Stimulated activated CD8-positive, alpha-beta memory T cell treated with anti-CD3 and anti-CD28 coated beads, Interleukin-7, amount 100 ng/mL, for 4 hours (primary cell): ENCODE measurements at places on chromosomes 13 and 19.
A peak's percentile ranks its signal among the peaks of the same experiment; 100 is the strongest.

GRCh38 chr19:52898101-52898500, 666 bp upstream of the ZNF320 start:
- no peak for DNase-seq

DNA sequence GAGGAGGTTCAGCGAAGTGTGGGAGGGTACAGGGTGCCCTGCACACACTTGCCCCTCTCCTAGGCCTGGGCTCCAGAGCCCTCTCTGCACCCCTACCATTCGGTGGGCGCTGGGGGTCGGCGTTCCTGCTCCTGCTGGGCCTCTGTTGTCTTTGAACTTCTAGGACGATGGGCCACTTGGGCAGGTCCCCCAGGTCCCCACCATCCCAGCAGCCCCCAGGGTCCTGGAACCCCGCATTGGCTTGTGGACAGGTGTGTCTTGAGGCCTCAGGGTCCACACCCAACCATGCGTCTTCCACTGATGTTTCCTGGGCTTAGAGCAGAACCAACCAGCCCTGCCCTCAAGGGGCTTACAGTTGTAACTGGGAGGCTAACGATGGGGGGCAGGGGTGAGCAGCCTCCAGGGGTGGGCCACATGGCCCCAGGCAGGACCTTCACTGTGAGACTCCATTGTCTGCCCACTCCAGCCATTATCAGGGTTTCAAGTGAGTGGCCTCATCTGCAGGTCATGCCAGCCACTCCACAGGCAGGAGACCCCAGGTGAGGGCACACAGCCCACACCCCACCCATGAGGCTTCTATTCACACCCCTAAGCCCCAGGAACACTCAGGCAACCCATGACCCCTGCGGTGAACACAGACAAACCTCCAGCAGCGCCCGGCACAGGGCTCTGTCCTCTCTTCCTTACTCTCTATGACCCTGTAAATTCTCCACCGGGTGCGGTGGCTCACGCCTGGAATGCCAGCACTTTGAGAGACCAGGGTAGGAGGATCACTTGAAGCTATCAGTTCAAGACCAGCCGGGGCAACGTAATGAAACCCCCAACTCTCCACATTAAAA, 2.0 kb upstream of the KLF16 start:
- no peak for DNase-seq

GRCh38 chr13:67772807-67773453, 542.8 kb upstream of the PCDH9 start:
- no peak for DNase-seq

- no peak for DNase-seq
Observed at GRCh38 chr13:70415136-70415535, 306.9 kb upstream of the KLHL1 start.

DNA sequence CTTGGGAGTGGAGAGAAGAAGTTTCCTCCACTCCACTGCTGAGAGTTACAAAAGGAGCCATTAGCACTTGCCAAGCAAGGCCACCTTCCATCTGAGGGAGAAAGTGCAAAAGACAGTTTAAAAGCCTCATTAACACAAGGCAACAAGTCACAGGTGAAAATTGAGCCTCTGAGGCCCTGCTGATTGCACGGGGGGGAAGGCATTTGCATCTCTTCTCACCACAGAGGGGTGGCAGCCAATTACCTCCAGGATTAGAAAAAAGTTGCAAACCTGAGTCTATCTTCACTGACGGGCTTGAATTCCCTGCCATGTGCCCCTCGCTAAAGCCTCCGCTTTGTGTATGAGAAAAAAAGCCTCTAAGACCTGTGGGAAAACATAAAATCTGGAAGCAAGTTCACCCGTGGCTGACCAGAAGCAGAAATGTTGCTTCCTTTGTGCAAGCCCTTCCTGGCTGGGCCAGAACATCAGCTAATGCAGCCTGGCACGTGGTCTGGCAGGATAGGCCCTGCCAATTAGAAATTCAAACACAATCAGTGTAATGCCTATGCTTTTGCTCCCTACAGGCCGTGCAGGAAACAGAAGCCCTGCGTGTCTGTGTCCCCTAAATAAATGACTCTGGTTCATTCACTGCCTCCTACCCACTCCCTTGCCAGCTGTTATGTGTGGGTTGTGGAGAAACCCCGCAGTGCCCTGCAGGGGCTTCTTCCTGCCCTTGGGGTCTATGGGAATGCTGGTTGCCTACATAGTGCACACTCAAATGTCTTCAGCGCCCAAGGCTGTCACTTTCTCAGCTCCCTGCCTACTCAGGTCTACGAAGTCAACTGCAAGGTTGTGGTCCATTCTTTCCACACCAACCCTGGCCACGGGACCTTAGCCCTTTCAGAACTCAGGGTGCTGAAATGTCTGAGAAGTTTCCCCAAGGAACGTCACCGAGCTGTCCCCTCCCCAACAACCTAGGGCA, 150.2 kb downstream of the UQCRFS1 start:
- no peak for DNase-seq

- no peak for DNase-seq
Observed at GRCh38 chr13:107275945-107276614, 708.1 kb upstream of the ARGLU1 start.

GRCh38 chr19:6514089-6514488, 12.0 kb upstream of the TUBB4A start:
- no peak for DNase-seq

DNA sequence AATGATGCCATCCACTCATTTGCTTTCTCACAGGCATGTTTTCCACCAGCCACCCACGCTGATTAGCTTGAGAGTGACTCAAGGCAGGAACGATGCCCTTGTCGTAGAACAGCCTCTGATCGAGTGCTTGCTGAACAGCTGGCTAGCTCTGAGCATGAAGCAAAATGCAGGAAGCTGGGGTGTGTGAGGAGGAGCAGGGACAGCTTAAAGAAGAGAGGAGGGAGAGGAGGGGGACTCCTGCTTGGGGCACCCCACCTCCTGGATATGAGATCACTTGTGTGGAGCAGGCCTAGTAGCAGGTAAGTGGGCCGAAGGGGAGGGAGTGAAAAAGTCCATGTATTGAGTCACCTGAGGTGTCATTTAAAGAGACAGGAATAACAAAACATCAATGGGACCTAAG, 48.8 kb downstream of the IRS2 start:
- no peak for DNase-seq

DNA sequence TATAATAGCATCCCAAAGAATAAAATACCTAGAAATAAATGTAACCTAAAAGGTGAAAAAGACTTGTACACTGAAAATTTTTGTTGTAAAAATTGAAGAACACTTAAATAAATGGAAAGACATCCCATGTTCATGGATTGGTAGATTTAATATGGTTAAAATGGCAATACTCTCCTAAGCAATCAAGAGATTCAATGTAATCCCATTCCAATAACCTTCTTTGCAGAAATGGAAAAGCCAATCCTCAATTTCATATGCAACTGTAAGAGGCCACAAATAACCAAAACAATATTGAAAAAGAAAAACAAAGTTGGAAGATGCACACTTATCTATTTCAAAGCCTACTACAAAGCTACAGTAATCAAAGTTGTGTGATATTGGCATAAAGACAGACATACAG, 17.7 kb downstream of the DZIP1 start:
- no peak for DNase-seq

- no peak for DNase-seq
Observed at GRCh38 chr19:719636-720344, 11.1 kb downstream of the PALM start.

GRCh38 chr13:59771272-59771671, 392.5 kb downstream of the DIAPH3 start:
- no peak for DNase-seq

GRCh38 chr19:23470873-23471545, 75.7 kb upstream of the ZNF91 start:
- DNase-seq = no peak

- DNase-seq = peak; percentile 83
Observed at GRCh38 chr19:53520547-53521372, 17.2 kb upstream of the ZNF331 start.
